NCI-H2081 (cell line): ENCODE measurements at places on chromosomes 3 and 15.
A peak's percentile ranks its signal among the peaks of the same experiment; 100 is the strongest.

- DNase-seq: no peak
Observed at GRCh38 chr3:12294885-12295580, 6.2 kb downstream of the PPARG start.

DNA sequence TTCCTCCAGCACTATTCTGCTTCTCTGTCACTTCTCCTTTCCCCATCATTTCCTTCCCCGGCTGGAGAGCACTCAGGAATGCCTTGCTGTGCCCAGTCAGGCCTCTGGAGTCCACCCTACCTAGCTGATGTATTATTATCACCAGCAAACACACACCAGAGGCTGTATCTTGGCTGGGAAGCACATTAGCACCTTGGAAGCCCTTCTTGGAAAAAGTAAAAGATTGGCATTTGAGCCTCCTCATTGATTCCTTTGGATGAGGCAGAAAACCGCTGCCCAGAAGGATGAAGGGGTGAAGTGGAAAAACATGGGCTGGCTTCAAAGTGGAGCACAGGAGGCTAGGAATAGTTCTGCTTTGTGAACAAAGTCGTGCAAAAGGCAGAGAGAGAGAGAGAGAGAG lies 244.3 kb downstream of the RPLP1 start:
- no peak for DNase-seq

DNA sequence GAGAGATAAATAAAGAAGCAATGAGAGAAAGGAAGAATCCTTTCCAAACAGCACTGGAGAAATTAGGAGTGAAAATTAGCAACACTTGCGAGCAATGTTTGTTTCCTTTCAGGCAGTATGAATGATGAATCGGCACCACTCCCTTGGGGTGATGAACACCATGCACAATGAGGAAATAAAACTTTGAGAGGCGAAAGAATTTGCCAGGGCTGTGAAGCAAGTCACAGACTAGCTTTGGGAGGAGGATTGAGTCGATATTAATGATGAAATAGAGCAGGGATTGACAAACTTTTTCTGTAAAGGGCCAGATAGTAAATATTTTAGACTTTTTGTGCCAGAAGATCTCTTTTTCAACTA lies 237.7 kb downstream of the AGBL1 start:
- DNase-seq: no peak

DNA sequence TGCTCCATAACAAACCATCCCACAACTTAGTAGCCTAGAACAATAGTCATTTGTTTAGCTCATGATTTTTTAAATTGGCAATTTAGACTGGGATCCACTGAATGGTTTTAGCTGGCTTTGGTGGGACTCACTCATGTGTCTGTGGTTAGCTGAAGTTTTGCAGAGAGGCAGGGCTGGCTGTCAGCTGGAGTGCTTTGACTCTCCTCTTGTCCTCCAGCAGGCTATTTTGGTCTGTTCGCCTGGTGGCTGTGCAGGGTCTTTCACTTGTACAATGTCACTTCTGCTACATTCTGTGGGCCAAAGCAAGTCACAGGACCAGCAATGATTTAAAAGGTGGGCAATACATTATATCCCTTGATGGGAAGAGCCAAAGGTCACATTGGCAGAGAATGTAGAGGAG lies 1146.5 kb downstream of the ROBO2 start:
- DNase-seq: no peak

GRCh38 chr15:68341760-68342725 lies 64.5 kb downstream of the FEM1B start:
- DNase-seq: no peak

DNA sequence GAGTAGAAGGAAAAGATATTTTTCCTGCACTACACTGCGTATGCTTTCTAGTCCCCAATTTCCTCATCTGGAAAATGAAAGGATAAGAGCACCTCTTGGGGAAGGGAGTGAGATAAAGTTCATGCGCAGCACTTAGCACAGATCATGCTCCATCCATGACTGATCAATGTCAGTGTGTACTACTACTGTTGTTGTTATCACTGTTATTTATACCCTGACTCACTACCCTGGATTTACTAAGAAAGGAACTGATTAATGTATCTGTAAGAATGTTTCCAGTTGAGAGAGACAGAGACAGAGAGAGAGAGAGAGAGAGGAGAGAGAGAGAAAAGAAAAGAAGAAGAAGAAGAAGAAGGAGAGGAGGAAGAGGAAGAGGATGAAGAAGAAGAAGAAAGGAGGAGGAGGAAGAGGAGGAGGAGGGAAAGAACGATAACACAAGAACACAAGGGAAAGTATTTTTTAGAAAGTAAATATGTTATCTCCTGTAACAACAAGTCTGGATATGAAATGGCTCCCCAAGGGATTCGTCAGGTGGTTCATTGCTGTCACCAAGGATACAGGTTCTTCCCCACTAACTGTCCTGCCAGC lies 212.2 kb upstream of the PROK2 start:
- DNase-seq: no peak

DNA sequence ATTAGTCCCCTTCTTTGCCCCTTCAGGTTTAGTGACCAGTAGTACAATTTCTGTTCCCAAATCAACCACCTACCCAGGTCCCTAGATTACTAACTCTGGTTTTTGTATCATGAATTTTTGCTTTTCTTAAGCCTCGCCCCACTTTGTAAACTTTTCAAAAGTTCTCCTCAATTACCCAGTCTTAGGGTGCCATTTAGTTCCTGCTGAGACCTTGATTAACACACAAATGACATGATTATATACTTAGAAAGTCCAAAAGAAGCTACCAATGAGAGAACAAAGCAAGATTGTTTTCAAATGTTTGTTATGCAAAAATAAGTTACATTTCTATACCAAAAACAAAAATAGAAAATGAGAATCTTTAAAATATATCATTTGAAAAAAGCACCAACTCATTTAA lies 594.4 kb downstream of the SQOR start:
- no peak for DNase-seq

GRCh38 chr3:101862416-101863165 lies 13.3 kb downstream of the NFKBIZ start:
- DNase-seq: no peak

GRCh38 chr15:87477026-87477425 lies 779.5 kb downstream of the NTRK3 start:
- no peak for DNase-seq

- no peak for DNase-seq
Observed at GRCh38 chr3:13419505-13420044, 547 bp downstream of the NUP210 start.

- no peak for DNase-seq
Observed at GRCh38 chr3:19171794-19172193, 23.5 kb downstream of the KCNH8 start.

DNA sequence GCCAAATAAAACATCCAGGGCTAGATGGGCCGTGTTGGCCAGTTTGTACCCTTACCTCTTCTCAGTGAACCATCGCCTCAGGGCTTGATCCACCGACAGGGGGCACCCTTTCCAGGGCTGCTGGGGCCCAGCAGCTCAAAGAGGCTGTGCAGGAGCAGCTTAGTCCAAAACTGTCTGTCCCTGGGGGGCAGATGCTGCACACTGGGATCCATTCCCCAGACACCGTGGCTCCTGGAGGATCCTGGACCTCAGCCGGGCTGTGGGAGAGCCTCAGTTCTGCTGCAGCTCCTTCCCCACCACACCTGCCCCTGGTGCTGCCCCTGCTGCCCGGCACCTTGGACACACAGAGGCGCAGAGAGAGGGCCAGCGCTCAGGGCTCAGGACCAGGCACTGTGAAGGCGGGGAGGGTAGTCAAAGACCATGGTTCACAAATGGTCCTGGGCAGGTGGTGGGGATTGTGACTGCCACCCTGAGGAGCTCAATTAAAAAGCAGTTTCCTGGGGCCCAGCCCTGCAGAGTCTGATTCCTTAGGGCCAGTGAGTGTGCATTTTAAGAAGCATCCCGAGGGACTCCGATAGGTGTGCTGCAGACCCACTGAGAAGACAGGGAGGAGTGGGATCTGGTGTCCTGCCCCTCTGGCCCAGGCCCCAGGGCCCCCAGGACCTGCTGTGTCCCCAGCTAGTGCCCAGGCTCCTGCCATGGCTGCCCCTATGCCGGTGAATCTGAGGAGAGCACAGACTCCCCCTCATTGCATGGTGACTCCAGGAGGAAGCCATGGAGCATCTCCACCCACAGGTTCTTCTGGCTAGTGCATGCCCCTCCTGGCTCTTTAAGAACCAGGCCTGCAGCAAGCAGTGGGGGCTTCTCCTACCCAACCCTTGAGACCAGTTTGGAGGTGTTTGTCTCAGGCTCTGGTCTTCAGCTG lies 86.5 kb upstream of the PRR20G start:
- DNase-seq: peak; percentile 18

DNA sequence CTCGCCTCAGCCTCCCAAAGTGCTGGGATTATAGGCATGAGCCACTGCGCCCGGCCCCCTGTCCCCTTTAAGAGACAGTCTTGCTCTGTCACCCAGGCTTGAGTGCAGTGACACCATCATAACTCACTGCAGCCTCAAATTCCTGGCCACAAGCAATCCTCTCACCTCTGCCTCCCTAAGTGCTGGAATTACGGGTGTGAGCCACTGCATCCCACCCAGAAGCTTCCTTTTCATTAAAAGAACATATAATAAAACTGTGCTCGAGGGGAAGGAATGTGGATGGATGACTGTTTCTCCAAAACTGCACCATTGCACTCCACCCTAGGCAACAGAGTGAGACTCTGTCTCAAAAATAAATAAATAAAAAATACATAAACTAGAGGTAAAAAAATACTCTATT lies 70.1 kb downstream of the NCEH1 start:
- DNase-seq: no peak

- no peak for DNase-seq
Observed at GRCh38 chr3:142628801-142629200, 32.6 kb downstream of the PLS1 start.

DNA sequence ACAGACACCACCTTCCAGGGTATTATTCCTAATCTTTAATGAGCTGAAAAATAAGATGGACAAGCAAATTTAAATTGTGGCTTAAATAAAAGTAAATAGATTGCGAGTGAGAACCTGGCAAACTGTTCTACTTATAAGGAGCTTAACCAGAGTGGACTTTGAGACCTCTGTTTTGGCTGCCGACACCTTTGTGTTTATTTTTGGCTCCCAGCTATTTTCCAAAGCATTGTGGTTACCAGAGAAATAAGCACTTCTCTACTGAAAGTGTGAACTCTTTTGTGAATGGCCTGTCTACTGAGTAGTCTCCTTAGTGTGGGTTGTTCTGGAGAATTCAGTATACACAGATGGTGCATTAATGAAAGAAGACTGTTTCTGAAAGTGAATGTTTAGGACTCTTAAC lies 109.4 kb downstream of the ATP8B4 start:
- no peak for DNase-seq

DNA sequence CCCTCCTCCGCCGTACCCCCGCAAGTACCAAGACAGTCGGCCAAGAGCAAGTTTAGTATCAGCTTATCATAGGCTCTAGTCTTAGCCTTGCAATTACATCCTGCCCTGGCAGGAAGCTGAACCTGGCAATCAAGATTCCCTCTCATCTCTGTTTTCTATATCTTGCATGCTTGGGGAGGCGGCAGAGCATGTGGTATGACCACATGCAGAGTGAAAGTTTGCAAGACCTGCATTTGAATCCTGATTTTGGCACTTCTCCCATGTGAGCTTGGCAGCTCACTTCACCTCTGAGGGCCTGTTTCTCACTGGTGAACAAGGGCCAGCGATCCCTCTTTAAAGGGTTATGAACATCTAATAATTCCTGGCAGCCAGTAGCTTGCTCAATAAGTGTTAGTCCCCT lies 106.1 kb upstream of the FRMD4B start:
- no peak for DNase-seq

DNA sequence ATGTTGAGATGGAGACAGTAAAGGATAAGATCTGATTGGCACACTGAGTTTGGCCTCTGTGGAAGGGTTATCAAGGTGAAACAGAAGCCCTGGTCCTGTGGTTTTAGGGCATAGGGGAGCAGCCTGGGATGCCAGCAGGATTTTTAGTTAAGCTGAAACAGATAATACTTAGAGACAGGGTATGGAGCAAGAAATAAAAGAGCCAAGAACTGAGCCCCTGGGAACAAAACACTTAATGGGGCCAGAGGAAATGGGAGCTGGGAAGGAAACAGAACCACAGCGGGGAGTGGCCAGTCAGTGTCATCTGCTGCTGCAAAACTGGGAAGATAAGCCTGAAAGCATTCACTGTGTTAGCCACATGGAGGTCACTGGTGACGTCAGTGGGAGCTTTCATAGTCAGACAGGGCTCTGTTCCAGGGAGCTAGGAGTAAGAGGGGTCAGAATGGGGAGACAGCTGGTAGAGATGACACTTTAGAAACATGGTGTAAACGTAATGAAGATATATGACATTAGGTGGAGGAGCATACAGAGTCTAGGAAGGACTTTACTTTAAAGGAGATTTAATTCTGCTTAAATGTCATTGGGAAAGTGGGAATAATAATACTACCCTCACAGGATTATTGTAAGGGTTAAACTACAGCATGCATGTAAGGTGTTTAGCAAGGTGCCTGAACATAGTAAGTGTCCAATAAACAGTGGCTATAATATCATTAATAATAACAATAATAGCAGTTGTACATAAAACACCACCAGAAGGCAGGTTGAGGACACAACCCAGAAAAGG lies 172.7 kb upstream of the CTNNB1 start:
- DNase-seq: no peak

GRCh38 chr3:18245721-18246120 lies 179.4 kb downstream of the SATB1 start:
- no peak for DNase-seq

GRCh38 chr15:63061975-63062374 lies 19.4 kb downstream of the TPM1 start:
- DNase-seq: no peak

GRCh38 chr3:69413551-69414207 lies 27.8 kb upstream of the FRMD4B start:
- DNase-seq: no peak

GRCh38 chr3:4680871-4681300 lies 187.7 kb downstream of the ITPR1 start:
- DNase-seq: no peak

GRCh38 chr3:112002096-112002971 lies 3.6 kb downstream of the TAGLN3 start:
- no peak for DNase-seq

DNA sequence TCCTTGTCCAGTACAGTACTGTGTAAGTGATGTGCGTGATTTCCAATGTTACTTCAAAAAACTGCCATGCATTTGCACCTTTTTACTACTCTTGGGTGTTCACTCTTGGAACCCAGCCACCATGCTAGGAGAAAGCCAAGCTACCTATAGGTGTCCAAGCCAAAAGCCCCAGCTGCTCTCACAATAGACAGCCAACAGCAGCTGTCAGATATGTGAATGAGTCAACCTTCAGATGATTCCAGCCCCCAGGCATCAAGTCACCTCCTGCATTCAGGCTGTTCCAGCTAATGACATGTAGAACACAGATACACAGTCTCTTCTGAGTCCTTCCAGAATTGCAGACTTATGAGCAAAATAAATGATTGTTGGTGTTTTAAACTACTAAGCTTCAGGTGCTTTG lies 417.7 kb upstream of the TGFBR2 start:
- DNase-seq: peak; percentile 99

GRCh38 chr3:106277731-106278130 lies 408.9 kb upstream of the CBLB start:
- no peak for DNase-seq

GRCh38 chr3:197496746-197497125 lies 59.0 kb downstream of the BDH1 start:
- no peak for DNase-seq

GRCh38 chr3:99895703-99896441 lies 78.2 kb downstream of the CMSS1 start:
- DNase-seq: peak; percentile 59
